Osteocyte (in vitro differentiated cells): ENCODE measurements at places on chromosomes 6 and 20. TPM values are rescaled to one million over a fixed set of nuclear protein-coding genes. Genes with fewer than 3 reads are reported as not detected.

GRCh38 chr20:53510262-53510661 lies 83.4 kb downstream of the ZNF217 start:
- no peaks in the 10 kb centered on the region for H3K27me3 ChIP-seq
- no peak overlapping the region for H3K4me3 ChIP-seq
- DNase-seq = no peak
- no peak overlapping the region for H3K27ac ChIP-seq

SEMG2 gene
- not detected in 2 replicates for total RNA-seq

DNA sequence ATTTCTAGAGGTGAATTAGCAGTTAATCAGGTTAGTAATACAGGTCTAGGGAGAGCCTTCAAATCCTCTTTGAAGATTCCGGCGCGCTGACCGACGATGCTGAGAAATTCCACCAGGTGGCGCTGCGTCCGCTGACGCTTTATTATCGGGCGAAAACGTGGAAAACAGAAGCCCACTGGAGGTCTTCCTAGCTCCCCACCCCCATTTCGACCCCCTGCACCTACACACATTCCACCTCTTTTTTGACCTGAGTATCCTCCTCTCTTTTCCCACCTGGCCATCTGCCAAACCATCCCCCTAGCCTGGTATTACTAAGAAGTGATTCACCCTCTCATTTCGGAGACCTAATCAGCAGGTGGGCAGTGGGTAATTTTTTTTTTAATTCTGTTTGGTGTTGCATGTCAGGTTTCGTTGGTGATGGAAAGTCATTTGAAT lies 65.4 kb upstream of the RIN2 start:
- H3K4me1 ChIP-seq = peaks cover 33% of the 10 kb centered on the region
- H3K27ac ChIP-seq = no peak overlapping the region
- H3K36me3 ChIP-seq = no peaks in the 10 kb centered on the region
- peak; percentile 87 for DNase-seq

DNA sequence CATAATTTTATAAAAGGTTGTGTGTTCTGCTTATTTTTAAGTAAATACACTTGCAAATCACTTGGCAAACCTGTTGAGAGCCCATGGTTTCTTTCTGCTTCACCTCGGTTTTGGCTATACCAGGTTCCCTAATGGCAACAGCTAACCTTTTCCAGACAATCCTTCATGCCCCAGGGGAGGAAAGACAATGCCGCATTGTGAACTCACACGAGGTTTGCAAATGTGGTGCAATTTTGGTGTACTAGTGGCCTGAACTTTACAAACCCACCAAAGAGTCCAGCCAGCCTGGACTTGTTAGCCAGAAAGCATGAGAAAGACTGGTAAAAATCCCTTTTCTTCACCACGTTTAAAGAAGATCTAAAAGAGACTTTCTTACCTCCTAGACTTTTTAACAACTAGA lies 84.8 kb upstream of the SOX4 start:
- peaks cover 7% of the 10 kb centered on the region for H3K27me3 ChIP-seq
- H3K4me3 ChIP-seq = no peak overlapping the region
- no peak for DNase-seq
- no peak overlapping the region for H3K27ac ChIP-seq
- no peaks in the 10 kb centered on the region for H3K4me1 ChIP-seq
- no peaks in the 10 kb centered on the region for H3K36me3 ChIP-seq

DNA sequence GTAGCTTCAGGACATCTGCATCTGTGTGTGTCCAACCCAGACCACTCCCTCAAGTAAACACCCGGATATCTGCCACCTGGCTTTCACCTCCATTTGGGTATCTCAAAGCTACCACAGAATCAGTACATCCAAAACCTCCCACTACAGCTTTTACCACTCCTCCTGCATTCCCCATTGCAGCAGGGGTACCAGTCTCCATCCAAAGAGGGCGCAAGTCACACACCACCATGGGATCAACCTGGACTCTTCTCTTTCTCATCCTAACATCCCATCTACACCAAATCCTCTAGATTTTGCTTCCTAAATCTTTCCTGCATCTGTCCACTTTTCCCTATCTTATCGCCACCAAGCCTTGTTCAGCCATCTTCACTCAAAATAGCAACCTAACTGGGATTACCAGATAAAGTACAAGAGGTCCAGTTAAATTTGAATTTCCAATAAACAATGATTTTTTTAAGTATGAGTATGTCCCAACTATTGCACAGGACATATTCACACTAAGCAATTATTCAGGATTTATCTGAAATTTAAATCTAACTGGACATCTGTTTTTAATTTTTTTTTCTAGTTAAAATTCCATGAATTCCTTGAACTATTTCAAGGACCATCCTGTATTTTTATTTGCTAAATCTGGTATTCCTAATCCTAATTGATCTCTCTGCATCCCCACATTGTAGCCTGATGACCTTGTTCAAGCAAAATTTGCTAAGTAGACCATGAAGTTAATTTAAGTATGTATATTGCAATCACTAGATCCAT lies 164.3 kb upstream of the MLN start:
- H3K4me3 ChIP-seq = no peak overlapping the region
- peaks cover 3% of the 10 kb centered on the region for H3K4me1 ChIP-seq
- no peak for DNase-seq
- H3K27ac ChIP-seq = no peak overlapping the region
- H3K36me3 ChIP-seq = peaks cover 2% of the 10 kb centered on the region

- peaks cover 38% of the 10 kb centered on the region for H3K4me1 ChIP-seq
- H3K27me3 ChIP-seq = no peaks in the 10 kb centered on the region
- DNase-seq = no peak
- H3K4me3 ChIP-seq = no peak overlapping the region
- peak overlapping the region; percentile 52 for H3K27ac ChIP-seq
These were observed 249.0 kb upstream of the OPRM1 start for GRCh38 chr6:153790048-153790447.

GPR6 gene
- total RNA-seq = not detected in 2 replicates

BEND6 gene
- total RNA-seq = 7.0 and 9.2 TPM in 2 replicates

- H3K27ac ChIP-seq = no peak overlapping the region
- peaks cover 2% of the 10 kb centered on the region for H3K27me3 ChIP-seq
- H3K36me3 ChIP-seq = no peaks in the 10 kb centered on the region
- no peak overlapping the region for H3K4me3 ChIP-seq
- DNase-seq = no peak
These were observed 38.0 kb downstream of the BMP6 start for GRCh38 chr6:7763881-7764280.

- peaks cover 44% of the 10 kb centered on the region for H3K27me3 ChIP-seq
- H3K4me1 ChIP-seq = peaks cover 29% of the 10 kb centered on the region
These were observed 38.5 kb downstream of the GCNT2 start for GRCh38 chr6:10559522-10560152.

DNA sequence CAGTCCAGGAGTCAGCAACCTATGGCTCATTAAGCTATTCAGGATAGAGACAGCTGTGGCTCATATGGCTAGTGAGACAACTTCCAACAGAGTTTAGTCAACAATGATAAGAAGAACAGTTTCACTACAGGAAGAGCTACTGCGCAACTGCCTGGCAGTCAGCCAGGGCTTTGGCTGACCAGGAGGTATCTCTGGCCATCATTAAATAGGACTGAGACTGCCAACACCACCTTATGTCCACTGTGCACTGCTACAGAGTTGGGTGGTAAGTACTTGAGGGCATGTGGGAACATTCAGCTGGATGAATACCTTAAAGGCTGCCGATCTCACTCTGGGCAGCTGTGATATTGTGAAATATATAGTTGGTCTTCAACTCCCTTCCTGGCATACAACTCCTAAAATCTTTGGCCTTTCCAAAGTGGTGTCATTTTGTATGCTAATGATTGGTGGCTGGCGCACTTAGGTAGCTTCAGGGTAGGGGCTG lies 52.2 kb upstream of the FAM83C start:
- peaks cover 42% of the 10 kb centered on the region for H3K4me1 ChIP-seq
- no peak overlapping the region for H3K27ac ChIP-seq
- peaks cover 36% of the 10 kb centered on the region for H3K36me3 ChIP-seq
- H3K4me3 ChIP-seq = no peak overlapping the region
- H3K27me3 ChIP-seq = no peaks in the 10 kb centered on the region

DNA sequence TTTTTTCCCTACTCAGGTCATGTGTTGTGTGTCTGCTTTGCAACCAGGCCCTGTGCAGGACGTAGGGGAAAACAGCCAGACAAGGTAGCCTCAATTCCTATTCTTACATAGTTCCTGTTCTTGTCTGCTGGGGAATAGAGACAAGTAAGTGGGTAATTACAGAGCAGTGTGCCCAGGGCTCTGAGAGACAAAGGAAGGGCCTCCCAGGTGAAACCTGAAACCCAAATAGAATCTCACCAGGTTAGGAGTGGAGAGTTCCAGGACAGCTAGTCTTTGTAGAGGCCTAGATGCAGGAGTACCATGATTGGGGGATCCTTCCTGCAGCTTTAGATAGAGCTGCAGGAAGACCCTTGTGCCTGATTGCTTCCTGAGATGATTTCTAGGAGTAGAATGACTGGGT lies 48.4 kb downstream of the DHX35 start:
- DNase-seq = no peak
- peaks cover 46% of the 10 kb centered on the region for H3K36me3 ChIP-seq
- no peak overlapping the region for H3K27ac ChIP-seq
- H3K4me3 ChIP-seq = no peak overlapping the region
- no peaks in the 10 kb centered on the region for H3K4me1 ChIP-seq
- H3K27me3 ChIP-seq = no peaks in the 10 kb centered on the region
